ENCODE measurements at places on chromosomes 4 and X.

GRCh38 chr4:146506272-146506671, 15.5 kb downstream of the SLC10A7 start:
- DNase-seq: no peak

DNA sequence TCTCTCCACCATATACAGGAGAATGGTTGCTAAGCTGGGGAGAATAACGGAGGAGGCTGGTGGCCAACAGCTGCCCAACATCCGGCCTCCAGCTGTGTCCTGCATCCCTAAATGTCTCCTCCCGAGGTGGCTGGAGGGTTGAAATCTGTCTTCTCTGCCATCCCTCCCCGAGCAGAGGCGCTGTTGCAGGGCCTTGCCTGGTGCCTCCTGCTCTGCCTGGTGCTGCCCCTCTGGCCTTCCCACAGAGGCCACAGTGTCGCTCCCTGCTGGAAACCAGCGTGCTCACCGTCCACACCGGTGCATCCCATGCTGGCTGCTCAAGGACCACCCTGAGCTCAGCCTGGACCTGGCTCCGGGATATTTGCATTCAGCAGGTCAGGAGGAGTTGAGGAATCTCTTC, 115.2 kb downstream of the ENPP6 start:
- DNase-seq: no peak

- DNase-seq: no peak
These were observed 161.6 kb upstream of the MID1 start for GRCh38 chrX:10781847-10782530.

DNA sequence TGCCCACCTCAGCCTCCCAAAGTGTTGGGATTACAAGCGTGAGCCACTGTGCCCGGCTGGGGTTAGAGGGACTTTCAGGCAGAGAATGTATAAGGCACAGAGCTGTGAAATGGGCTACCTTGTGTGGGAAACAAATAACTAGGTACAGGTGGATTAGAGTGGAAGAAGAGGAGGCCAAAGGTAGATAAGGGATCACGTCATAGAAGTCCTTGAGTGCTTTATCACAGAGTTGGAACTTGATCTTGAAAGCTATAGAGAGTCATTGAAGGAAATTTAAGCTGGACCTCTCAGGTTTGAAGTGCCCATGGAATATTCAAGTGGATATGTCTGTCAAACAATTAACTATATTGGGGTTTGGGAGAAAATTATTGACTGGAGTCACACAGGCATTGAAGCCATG, 8.4 kb downstream of the N4BP2 start:
- DNase-seq: no peak

DNA sequence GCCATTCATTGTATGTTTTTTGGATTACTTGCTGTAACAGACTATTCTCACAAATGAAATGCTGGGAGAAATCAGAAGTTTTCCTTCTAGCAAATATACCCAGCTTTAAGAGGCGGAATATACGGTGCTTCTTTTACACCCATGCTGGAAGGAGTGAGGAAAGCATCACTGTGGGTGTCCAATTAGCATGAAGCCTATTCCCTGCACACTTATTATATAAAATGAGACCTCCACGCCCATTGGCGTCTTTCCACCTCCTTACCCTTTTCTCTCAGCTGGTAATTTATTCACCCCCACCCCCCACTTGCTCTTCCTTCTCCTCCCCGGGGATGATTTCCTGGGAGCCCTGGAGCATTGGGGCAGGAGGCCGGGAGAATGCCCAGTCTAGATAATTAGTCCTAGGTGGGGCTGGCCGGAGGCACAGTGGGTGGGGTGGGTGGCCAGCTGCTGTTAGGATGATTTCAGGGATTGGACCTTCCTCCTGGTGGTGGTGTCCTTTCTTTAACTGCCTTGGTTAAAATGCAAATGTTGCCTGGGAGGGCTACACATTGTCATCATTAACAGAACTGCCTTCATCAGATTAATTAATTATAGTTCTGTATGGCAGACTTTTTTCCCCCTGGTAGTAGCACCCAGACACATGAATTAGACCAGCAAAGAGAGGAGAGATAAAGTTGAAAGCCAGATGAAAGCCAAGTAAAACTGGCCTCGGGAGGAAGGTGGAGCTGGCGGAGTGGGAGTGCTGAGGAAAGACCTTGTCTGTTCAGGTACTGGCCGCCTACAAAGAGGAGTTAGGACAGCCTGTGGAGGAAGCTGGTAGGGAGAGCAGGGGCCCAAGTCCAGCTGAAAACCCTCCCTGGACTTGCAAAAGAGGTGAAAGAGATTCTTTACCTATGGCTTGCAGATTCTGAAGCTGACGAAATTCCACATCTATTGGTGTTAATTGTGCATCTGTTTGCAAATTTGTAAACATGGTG, 11.4 kb downstream of the SHROOM2 start:
- no peak for DNase-seq

GRCh38 chr4:71689822-71690221, 94.1 kb downstream of the GC start:
- DNase-seq: no peak

DNA sequence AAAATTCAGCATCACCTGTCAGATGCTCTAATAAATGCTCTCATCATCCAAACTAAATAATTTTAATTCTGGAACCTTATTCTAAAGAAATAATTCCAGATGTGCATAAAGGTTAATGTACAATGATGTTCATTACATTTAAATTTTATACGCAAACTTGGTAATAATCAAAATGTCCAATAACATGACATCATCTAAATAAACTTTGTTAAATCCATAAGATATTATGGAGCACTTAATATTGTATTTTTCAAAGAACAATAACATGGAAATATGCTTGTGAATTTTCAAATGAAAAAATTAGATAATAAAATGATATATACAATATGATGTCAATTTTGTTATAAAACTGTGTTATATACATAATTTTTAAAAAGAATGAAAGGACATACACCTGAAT, 92.1 kb upstream of the ZCCHC13 start:
- DNase-seq: no peak

DNA sequence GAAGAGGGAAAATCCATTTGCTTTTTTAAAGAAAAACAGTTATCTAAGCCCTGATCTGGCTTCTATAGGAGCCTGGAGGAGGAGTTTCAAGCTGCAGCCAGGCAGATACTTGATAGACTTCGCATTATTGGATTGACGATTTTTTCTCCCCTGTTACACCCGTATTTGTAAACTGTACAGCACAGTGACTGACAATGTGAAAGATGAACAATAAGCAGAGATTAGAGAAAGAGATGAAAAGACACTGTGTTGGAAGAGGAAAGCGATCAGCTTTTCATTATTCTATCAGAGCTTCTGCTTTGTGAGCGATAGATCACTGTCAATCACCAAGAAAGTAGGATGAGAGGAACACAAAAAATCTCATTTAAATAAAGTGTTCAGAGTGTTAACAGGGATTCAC, 639.2 kb downstream of the TLL1 start:
- no peak for DNase-seq

GRCh38 chr4:73527196-73527595, 45.7 kb downstream of the AFM start:
- no peak for DNase-seq

GRCh38 chr4:59091146-59092142, 1981.3 kb upstream of the IGFBP7 start:
- no peak for DNase-seq

GRCh38 chr4:130131536-130131935, 1035.6 kb downstream of the C4orf33 start:
- DNase-seq: no peak

GRCh38 chr4:87840149-87840548, 7.4 kb downstream of the MEPE start:
- no peak for DNase-seq

DNA sequence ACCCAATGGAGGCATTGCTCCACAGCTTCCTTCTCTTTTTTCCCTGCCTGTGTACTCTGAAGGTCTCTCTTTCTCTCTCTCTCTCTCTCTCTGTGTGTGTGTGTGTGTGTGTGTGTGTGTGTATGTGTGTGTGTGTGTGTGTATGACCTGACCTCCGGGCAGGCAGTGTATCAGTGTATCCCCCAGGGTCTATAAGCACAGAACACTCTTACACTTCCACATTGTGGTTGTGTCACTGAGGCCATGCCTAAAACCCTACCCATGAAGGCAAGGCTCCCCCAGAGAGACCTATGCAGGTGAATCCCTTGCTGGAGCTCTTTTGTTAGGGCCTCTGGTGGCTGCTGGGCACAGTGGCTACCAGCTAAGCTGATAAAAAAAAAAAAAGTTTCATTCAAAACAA, 300.4 kb upstream of the BMP3 start:
- DNase-seq: no peak

DNA sequence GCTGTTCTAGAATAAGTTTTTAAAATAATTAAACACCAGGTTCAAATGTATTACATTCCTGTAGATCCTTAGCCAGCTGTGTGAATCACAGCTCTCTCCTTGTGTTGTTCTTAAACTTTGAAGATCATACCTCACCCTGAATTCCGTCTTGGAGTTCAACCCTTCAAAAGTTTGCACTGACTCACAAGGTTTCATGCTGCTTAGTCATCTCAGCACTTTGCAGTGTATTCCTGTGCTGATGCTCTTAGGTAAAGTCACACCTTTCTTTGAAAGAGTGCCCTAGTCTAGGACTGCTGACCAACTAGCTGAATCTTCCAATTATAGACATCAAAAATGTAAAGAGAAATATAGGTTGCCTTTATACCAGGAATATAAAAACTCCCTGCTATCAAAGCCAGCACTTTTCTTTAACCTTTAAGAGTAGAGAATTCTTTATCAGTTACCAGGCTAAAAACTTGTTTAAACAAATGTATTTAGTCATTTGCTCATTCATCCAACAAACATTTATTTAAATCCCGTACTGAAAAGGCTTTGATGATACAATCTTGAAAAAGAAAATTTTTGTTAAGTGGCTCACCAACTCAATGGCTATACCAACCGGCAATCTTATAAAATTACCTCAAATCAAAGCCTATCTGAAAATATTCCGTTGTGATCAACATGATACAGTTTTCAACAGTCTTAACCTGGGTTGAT, 169.7 kb downstream of the RAP1GDS1 start:
- no peak for DNase-seq

DNA sequence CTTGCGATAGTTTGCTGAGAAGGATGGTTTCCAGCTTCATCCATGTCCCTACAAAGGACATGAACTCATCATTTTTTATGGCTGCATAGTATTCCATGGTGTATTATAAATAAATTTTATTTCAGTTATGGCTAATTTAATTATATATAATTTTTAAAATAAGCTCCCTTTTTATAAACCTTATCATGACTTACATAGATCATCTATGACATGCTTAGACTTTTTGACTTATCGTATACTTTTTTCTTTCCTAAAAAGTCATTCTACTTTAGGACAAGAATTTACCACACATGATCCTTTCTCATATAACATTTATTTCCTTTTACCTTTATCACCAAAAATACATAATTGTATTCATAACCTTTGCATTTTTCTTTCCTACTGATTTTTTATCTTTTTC, 376.5 kb downstream of the CCSER1 start:
- DNase-seq: no peak

- DNase-seq: no peak
These were observed 292.2 kb downstream of the FBXO8 start for GRCh38 chr4:173991316-173991715.

DNA sequence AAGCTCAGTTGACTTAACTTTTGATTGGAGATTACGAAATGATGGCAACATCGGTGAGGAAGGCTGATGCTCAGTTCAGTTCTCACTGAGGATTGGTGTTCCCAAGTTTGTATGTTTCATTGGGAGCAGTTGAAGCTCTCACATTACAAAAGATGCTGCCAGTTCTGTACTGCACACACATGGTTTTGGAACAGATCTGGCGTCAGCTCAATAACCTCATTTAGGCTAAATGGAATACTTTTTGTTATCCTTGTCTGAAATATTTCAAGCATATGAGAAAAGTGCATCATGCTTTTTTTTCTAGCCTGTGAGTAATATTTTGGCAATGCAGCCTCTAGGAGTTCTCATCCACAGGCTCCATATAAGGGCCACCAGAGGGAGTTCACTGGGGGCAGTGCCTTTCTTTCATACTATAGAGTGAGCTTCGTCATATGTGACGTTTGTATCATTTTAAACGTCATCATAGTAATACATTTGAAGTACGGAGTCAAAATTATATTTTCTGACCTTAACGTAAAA, 4.1 kb downstream of the ENPEP start:
- no peak for DNase-seq

DNA sequence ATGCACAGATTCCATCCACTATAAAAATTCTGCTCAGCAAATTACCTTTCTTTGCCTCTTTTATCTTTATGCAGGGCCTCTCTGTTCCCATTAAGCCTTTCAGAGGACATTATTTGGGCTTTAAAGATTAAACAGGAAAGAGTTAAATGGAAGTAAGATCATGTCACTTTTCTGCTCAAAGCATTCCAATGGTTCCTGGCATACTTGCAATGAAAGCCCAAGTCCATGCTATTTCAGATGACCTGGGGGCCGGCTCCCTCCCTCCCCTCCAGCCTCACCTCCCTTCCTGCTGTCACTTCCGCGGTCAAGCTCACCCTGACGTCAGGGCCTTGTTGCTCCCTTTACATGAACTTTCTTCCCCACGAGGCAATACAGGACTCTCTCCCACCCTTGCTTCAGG, 125.5 kb downstream of the C4orf51 start:
- DNase-seq: no peak

- no peak for DNase-seq
These were observed 15.9 kb upstream of the INTU start for GRCh38 chr4:127616898-127617297.

Measured in activated CD4-positive, CD25-positive, alpha-beta regulatory T cell treated with anti-CD3 and anti-CD28 coated beads, Interleukin-2, amount 50 U/mL, for 72 hours (primary cell).